Activated CD4-positive, alpha-beta T cell treated with anti-CD3 and anti-CD28 coated beads for 36 hours (primary cell): ENCODE measurements at places on chromosomes 11 and 22. TPM values are rescaled to one million over a fixed set of nuclear protein-coding genes. Genes with fewer than 3 reads are reported as not detected.
A peak's percentile ranks its signal among the peaks of the same experiment; 100 is the strongest.

DNA sequence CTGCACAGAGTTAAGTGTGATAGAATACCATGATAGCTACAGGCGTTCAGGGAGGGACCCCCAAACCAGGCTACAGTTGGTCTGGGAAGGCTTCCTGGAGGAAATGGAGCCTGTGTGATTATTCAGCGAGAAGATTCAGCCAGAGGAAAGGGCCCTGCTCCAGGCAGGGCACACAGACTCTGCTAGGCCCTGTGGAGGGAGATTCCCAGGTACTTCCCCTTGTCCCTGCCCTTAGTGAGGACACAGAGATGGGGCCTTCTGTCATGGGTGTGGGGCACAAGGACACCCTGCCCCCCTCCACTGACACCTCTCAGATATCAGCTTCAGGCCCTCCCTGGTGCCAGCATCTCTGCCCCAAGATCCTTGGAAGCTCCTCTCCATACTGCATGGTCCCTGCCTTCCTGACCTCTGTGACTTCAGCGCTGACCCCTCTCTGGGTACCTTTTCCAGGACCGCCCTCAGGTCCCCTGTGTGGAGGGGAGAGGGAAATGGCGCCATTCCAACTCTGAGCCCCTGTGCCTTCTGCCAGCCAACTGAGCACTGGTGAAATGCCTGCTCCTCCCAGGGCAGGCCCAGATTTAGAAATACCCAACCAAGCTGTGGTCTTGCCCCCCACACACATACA is 12.6 kb upstream of the POU2F3 start:
- no peaks in the 10 kb centered on the region for H3K36me3 ChIP-seq
- H3K4me3 ChIP-seq: no peak overlapping the region
- peaks cover 3% of the 10 kb centered on the region for H3K4me1 ChIP-seq

GRCh38 chr11:129976328-129976727 is 26.3 kb downstream of the PRDM10 start:
- H3K4me3 ChIP-seq: no peak overlapping the region
- no peaks in the 10 kb centered on the region for H3K4me1 ChIP-seq
- no peaks in the 10 kb centered on the region for H3K27me3 ChIP-seq

DNA sequence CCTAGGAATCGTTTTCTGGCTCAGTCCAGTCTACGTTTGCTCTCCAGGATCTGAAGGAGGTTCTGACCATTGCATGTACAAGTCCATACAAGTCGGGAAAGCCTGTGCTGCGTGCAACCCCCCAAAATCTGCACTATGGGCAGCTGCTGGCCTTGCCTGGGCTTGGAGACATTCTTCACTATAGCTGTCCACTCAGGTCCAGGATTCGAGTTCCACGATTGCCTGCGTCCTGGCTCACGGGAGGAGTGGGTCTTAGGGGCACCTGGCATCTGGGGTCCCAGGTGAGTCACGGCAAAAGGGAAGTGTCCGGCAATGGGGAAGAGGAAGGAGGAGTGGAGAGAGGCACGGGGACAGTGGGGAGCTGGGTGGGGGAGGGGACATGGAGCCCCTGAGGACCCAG is 563.0 kb downstream of the BRD1 start:
- no peaks in the 10 kb centered on the region for H3K4me1 ChIP-seq
- no peak overlapping the region for H3K4me3 ChIP-seq
- no peaks in the 10 kb centered on the region for H3K36me3 ChIP-seq
- H3K27me3 ChIP-seq: peaks cover 29% of the 10 kb centered on the region

- H3K27me3 ChIP-seq: peaks cover 40% of the 10 kb centered on the region
- H3K4me3 ChIP-seq: no peak overlapping the region
- H3K4me1 ChIP-seq: peaks cover 16% of the 10 kb centered on the region
- H3K36me3 ChIP-seq: no peaks in the 10 kb centered on the region
Observed at GRCh38 chr11:65788821-65789220, 2.0 kb downstream of the OVOL1 start.

GRCh38 chr11:75919525-75919924 is 104.5 kb downstream of the UVRAG start:
- DNase-seq: no peak
- H3K27ac ChIP-seq: no peak overlapping the region
- H3K36me3 ChIP-seq: peaks cover 2% of the 10 kb centered on the region
- H3K4me1 ChIP-seq: peaks cover 5% of the 10 kb centered on the region
- no peak overlapping the region for H3K4me3 ChIP-seq

DNA sequence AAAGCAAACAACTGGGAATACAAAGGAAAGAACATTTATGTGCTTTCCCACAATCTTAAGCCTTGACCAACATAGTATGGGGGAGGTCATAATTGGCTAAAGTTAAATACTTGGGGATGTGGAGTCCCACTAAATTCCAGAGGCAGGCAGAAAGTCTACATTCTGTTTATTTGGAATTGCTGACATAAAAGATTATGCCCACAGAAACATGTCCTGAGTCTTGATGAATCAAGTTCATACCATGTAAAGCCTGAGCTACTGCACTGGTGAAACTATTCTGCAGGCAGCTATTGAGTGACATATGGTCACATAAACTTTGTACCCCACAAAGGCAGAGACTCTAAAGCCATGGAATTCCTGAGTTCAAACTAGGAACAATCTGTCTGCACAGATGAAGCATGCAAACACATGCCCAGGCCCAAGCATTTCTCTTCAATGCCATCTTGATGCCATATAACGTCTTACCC is 69.9 kb upstream of the CHRM4 start:
- no peak overlapping the region for H3K27ac ChIP-seq
- no peaks in the 10 kb centered on the region for H3K27me3 ChIP-seq
- no peak overlapping the region for H3K4me3 ChIP-seq

GRCh38 chr22:20783844-20784723 is 10.2 kb downstream of the SERPIND1 start:
- H3K4me1 ChIP-seq: peaks cover 13% of the 10 kb centered on the region
- no peaks in the 10 kb centered on the region for H3K27me3 ChIP-seq
- H3K36me3 ChIP-seq: peaks cover 4% of the 10 kb centered on the region
- DNase-seq: peak; percentile 66

GRCh38 chr11:67357831-67358670 is 4.7 kb upstream of the POLD4 start:
- no peak overlapping the region for H3K27ac ChIP-seq
- H3K4me3 ChIP-seq: no peak overlapping the region
- H3K27me3 ChIP-seq: no peaks in the 10 kb centered on the region
- no peak for DNase-seq
- peaks cover 22% of the 10 kb centered on the region for H3K4me1 ChIP-seq

GRCh38 chr11:12717851-12718291 is 43.6 kb downstream of the TEAD1 start:
- H3K27me3 ChIP-seq: peaks cover 67% of the 10 kb centered on the region
- no peak overlapping the region for H3K4me3 ChIP-seq
- H3K36me3 ChIP-seq: no peaks in the 10 kb centered on the region
- peak; percentile 81 for DNase-seq

DNA sequence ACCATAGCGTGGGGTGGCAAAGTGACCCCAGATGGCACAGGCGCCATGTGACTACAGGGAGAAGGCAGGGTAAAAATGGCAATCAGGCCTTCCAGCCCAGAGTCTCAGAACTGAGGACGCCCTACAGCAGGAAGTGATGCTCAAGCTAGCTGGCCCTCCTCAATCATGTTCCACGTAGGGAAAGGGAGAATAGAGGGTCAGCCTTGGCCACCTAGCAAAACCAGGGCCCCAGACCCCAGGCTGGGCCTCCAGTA is 978 bp upstream of the ANKRD13D start:
- no peak for DNase-seq
- H3K27ac ChIP-seq: peak overlapping the region; percentile 97
- H3K4me3 ChIP-seq: peak overlapping the region; percentile 64
- no peaks in the 10 kb centered on the region for H3K27me3 ChIP-seq
- H3K4me1 ChIP-seq: peaks cover 54% of the 10 kb centered on the region
- peaks cover 51% of the 10 kb centered on the region for H3K36me3 ChIP-seq

- peaks cover 17% of the 10 kb centered on the region for H3K27me3 ChIP-seq
- no peak overlapping the region for H3K4me3 ChIP-seq
- no peaks in the 10 kb centered on the region for H3K36me3 ChIP-seq
Observed at GRCh38 chr11:95147364-95147905, 57.8 kb downstream of the ENDOD1 start.

DNA sequence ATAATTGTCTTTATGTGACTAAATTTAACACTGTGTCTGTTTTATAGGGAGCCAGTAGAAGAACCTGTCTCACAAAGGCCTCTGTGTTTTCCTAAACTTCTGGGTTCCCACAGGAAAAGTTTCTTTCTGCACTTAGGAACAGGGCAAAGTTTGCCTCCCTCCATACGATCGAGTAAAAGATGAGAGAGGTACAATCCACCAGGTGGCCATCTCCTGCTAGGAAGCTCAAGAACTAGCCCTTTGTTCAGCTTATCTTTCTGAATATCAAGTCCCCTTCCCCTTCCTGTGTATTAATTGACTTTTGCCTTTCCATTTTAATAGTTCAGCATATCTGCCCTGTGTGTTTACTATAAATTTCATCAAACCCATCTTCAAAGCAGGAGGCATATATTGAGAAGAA is 18.0 kb downstream of the CSNK2A3 start:
- no peak overlapping the region for H3K4me3 ChIP-seq
- H3K36me3 ChIP-seq: no peaks in the 10 kb centered on the region
- no peaks in the 10 kb centered on the region for H3K4me1 ChIP-seq

- H3K4me3 ChIP-seq: no peak overlapping the region
- peaks cover 2% of the 10 kb centered on the region for H3K4me1 ChIP-seq
- DNase-seq: peak; percentile 65
- H3K27ac ChIP-seq: no peak overlapping the region
- no peaks in the 10 kb centered on the region for H3K36me3 ChIP-seq
Observed at GRCh38 chr11:57277845-57278720, 41.0 kb upstream of the APLNR start.

DNA sequence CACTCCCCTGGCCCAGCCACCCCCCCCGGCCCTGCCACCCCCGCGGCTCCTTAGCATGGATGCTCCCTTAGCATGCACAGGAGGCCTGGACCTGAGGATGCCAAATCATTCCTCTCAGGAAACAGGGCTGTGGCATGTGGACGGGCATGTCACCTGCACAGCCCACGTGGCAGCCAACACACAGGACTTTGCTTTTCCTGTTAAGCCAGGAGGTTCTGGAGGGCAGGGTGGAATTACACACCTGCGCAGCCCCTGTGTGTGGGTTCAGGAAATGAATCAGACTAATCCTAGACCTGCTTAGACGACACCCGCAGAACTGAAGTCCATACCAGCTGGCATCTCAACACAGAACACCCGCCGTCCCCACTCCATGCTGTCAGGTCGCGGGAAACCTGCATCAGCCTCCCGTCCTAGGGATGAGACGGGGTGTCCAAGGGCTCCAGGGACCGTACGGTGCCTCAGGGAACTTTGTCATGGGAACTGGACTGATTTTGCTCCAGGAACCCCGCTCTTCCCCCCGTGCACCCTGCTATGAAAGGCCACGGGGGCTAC is 10.2 kb downstream of the CERK start:
- no peak overlapping the region for H3K4me3 ChIP-seq
- peak overlapping the region; percentile 31 for H3K27ac ChIP-seq
- no peak for DNase-seq
- peaks cover 43% of the 10 kb centered on the region for H3K4me1 ChIP-seq

- peaks cover 3% of the 10 kb centered on the region for H3K4me1 ChIP-seq
- H3K36me3 ChIP-seq: no peaks in the 10 kb centered on the region
- peaks cover 15% of the 10 kb centered on the region for H3K27me3 ChIP-seq
- H3K4me3 ChIP-seq: no peak overlapping the region
Observed at GRCh38 chr11:69536406-69536805, 54.9 kb downstream of the LINC01488 start.

DNA sequence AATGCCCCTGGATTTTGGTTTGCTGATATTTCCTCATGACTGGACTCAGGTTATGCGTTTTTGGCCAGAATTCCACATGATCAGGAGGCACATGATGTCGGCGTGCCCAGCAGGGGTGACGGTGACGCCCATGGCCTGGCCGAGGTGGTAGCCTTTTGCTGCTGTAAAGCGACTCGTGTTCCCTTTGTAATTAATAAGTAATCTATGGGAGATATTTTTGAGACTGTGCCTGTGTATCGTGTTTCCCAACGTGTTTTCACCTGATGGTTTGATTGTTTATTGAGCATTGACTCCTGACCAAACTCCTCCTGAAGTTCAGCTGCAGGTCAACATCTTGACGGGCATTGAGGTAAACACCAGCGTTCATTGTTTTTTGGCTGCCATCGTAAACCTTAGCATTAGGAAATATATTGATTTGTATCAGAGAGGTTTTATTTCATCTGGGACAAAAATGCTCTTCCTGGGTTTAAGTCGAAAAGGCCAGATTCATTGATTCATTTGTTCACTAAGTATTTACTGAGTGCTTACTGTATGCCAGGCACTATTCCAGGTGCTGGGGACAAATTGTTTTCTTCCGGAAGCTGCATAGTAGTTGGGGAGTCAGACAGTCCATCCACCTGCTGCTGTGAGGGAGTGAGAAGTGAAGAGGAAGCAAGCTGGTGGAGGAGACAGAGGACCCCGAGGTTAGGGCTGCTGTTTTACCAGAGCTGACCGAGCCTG is 23.6 kb downstream of the DCPS start:
- no peaks in the 10 kb centered on the region for H3K27me3 ChIP-seq
- no peak overlapping the region for H3K27ac ChIP-seq
- DNase-seq: no peak
- H3K36me3 ChIP-seq: peaks cover 4% of the 10 kb centered on the region
- peaks cover 5% of the 10 kb centered on the region for H3K4me1 ChIP-seq

DNA sequence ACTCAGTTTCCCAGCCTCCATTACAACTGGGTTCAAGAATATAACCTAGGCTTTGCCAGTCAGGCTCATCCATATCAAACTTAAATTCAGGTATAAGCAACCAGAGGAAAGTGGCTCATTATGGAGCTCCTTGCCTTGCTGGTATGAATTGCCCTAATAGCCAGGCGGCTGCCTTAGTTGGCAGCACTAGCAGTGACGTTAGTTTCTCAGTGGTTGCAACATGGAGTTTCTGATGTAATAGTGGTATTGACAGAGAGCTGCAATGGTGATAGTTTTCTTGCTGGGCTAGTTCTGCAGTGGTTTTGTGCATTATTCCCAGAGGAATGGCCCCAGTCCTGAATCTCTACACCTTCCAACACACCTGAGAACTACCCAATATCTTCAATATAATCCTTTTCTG is 3.8 kb upstream of the TMEM123 start:
- H3K27me3 ChIP-seq: no peaks in the 10 kb centered on the region
- peaks cover 7% of the 10 kb centered on the region for H3K36me3 ChIP-seq
- no peak for DNase-seq

- peaks cover 13% of the 10 kb centered on the region for H3K27me3 ChIP-seq
- H3K27ac ChIP-seq: no peak overlapping the region
- no peak overlapping the region for H3K4me3 ChIP-seq
- peaks cover 13% of the 10 kb centered on the region for H3K4me1 ChIP-seq
Observed at GRCh38 chr11:77136074-77136473, 8.0 kb downstream of the MYO7A start.

GRCh38 chr11:27858866-27859265 is 158.6 kb upstream of the BDNF start:
- H3K27me3 ChIP-seq: no peaks in the 10 kb centered on the region
- no peak overlapping the region for H3K4me3 ChIP-seq

GRCh38 chr11:69403556-69404215 is 77.8 kb upstream of the LINC01488 start:
- H3K4me1 ChIP-seq: peaks cover 10% of the 10 kb centered on the region
- peaks cover 3% of the 10 kb centered on the region for H3K27me3 ChIP-seq
- no peaks in the 10 kb centered on the region for H3K36me3 ChIP-seq
- H3K27ac ChIP-seq: no peak overlapping the region

SLC37A2 gene
- 0.76 TPM for total RNA-seq

HMOX1 gene
- total RNA-seq: 0.61 TPM

ROBO4 gene
- total RNA-seq: not detected

DYNC2H1 gene
- 1.4 TPM for total RNA-seq

CARD16 gene
- total RNA-seq: 11.6 TPM

ZNF214 gene
- not detected for total RNA-seq

TMPRSS4 gene
- not detected for total RNA-seq

OR5M3 gene
- not detected for total RNA-seq

IL17REL gene
- total RNA-seq: 0.16 TPM
